Eye (tissue), 1 donor: ENCODE measurements at places on chromosomes 5 and 9.

DNA sequence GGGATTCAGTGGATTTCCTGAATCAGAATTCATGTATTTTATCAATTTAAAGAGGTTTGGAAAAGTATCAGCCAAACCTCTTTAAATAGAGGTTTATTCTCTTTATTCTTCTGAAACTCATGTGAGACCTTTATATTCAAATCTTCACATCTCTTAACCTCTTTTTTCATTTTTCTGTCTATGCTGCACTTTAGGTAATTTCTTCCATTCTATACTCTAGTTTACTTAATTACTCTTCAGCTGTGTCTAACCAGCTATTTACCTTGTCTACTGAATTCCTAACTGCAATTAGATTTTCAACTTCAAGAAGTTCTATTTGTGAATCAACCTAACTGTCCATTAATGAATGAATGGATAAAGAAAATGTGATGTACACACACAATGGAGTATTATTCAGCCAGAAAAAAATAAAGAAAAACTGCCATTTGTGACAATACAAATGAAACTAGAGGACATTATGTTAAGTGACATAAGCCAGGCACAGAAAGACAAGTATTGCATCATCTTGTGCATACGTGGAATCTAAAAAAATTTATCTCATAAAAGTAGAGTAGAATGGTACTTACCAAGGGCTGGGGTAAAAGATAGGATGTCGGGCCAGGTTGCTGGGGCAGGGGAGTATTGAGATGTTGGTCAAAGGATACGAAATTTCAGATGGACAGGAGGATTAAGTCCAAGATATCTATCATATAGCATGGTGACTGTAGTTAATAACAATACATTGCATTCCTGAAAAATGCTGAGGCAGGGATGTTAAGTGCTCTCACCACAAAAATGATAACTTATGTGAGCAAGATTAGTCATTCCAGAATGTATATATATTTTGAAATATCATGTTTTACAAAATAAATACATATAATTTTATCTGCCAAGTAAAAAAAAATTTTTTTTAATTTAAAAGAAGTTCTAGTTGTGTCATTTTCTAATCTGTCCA is 129.5 kb upstream of the LRRTM2 start:
- no peak for DNase-seq

DNA sequence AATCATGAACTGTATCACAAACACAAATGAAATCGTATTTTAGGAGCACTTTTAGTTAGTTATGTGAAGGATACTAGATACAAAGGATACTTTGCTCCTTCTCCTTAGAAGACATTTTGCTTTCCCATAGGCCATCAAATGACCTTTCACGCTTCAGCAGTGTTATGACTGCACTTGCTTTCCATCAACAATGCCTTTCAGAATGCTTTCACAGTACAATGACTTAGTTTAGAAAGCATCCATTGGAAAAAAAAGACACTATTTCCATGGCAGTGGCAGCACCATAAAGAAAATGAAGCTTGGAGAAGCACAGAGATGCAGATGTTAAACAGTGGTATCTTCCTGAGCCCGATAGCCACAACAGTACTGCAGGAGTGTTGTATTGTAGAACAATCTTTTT is 203.9 kb downstream of the PCSK1 start:
- DNase-seq = peak; percentile 68

DNA sequence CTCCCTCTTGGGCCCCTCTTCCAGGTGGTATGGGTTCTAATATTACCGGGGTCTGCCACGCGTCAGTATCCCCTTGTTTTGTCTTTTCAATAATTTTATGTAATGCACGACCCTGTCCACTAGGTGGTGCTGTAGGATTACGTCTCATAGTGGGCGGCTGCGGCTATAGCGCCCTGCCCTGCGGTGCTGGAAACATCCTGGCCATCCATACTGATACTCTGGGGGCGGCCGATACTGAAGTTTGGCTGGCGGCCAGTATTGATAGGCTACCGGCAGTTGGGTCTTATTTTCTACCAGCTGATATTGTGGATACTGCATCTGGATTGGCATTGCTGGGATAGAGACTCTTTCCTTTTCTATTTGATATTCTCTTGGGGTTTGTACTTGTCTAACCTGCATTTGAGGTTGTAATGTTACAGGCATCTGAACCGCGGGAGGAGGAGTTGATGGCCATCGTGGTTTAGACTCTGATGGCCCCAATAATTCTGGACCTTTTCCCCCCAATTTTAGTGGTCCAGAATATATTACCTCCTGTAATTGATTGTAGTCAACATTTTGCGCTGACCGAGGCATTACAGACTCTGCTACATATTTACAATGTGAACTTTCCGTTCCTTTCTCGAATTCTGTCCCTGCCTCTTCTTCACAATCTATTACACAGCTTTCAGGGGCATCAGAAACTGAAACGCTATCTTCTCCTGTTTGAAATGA is 3.3 kb upstream of the TMEM141 start:
- peak; percentile 94 for DNase-seq

DNA sequence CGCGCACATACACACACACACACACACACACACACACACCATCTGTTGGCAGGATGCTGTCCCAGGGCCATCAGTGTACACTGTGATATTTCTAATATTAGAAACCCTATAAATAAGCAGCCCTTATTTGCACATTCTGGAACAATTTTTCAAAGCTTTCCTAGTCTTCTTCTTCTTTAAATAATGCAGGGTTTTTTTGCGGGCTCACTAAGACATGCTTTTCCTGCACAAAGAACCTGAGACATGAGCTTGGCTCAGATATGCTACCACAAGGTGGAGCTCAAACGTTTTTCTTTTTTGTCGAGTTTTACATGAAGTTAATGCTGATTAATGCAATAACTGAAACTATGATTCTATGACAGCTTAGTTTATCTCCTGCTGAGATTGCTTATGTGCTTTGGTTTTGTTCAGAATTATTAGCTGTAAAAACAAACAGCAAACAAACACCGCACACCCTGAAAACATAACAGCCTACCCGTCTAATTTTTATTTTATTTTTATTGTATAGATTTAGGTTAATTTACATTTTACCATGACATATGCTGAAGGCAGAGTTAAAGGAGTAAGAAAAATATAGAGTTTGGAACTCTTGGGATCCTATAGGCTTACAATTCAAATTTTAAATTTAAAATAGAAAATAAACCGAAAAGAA is 95.8 kb downstream of the ALDH1A1 start:
- DNase-seq = peak; percentile 89

DNA sequence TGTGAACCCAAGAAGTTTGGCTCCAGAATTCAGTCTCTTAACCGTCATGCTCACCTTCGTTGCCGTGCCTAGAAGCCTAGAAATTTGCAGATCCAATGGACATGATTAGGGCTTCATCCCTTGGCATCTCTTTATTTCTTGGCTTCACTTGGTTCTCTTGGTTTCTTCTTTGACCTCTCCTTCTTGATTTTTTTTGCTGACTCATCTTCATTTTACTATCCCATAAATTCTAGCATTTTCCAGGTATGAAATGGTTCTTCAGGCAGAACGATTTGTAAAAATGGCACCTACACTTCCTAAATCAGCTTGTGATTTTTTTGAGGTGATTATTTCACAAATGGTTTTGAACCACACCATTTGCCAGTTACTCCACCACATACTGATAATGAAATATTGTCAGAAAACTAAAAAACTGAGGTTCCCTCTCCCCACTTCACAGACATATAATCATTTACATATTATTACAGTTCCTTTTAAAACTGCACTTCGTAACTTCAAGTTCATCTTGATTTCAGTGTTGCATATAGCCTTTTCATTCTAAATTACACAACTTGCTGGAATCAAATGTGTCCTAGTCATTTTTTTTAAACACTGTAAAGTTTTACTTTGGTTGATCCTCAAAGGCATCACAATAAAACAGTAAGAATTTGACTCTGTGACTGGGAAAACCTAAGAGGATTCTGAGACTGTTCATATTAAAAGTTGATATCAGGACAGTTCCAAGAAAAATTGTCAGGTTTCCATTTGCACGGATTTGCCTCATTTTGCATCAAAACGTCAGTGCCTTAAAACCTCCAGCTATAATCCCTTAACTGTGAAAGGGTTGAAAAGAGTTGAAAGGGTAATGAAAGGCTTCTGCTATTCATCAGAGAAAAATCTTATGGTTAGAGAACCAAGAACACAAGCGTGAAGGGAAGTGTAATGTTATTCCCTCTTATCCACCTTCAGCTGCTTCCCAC is 8.9 kb upstream of the NREP start:
- DNase-seq = no peak
